ENCODE measurements at places on chromosomes 6 and 20.

GRCh38 chr6:4872841-4873240, 96.6 kb downstream of the CDYL start:
- DNase-seq: no peak

DNA sequence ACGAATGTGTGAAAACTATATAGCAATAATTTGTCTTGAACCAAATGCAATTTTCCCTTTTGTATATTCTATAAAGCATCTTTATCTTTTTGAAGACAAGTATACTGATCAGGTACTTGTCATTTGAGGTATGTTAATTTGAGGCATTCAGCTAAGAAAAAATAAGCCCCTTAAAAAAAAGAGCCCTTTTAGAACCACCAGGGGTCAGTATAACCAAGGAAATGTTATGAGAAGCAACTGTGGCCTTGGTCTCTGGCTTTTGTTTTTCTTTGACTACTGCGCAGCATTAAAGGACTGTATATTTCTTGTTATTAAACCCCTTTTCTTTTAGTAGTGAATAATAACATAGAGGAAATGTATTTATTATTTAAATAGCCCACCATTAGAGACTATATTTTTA, 43.1 kb downstream of the CD109 start:
- no peak for DNase-seq

- DNase-seq: no peak
These were observed 4.1 kb downstream of the NKX2-2 start for GRCh38 chr20:21509597-21510371.

GRCh38 chr6:108142240-108142639, 23.6 kb upstream of the NR2E1 start:
- DNase-seq: no peak

DNA sequence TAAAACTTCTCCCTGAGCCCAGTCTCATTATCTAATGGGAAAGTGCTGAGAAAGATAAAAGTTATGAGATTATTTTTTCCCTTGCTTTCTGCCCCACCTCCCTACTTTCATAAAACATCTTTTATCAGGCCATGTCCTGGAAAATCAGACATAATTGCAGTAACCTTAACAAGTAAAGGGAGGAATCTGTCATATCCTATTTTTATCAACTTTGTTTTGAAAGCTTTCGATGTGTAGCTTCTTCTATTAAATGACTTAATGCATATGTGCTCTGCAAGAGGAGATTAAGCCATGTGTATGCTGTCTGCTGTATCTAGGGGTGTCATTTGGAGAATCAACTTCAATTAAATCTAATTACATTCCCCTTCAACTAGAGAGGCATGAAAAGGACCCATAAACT, 408.9 kb downstream of the CBLN4 start:
- no peak for DNase-seq

- DNase-seq: no peak
These were observed 147.3 kb upstream of the PMEPA1 start for GRCh38 chr20:57857118-57857517.

GRCh38 chr6:39196673-39197091, 32.6 kb downstream of the KCNK5 start:
- no peak for DNase-seq

GRCh38 chr6:1075880-1076279, 236.0 kb upstream of the FOXQ1 start:
- DNase-seq: no peak

DNA sequence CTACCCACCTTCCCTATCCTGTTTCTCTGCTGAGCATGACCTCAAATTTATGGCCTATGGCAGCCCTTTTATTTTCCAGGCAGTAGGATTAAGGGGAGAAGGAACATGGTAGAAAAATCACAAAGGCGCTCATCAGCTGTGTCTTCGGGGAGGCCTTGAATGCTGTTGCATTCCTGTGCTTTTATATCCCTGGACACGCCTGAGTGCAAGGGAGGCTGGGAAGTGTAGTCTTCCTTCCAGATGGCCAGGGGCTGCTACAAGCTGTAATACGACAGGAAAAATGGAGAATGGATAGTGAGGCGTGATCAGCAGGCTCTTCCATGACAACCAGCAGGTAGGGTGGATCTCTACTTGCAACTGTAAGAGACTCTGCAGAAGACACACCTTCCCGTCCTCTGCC, 210.9 kb upstream of the GGTLC1 start:
- no peak for DNase-seq

GRCh38 chr6:161152907-161153662, 120.8 kb downstream of the AGPAT4 start:
- DNase-seq: no peak

Measured in Panc1 (cell line).